ENCODE measurements at places on chromosomes 2 and 18.

DNA sequence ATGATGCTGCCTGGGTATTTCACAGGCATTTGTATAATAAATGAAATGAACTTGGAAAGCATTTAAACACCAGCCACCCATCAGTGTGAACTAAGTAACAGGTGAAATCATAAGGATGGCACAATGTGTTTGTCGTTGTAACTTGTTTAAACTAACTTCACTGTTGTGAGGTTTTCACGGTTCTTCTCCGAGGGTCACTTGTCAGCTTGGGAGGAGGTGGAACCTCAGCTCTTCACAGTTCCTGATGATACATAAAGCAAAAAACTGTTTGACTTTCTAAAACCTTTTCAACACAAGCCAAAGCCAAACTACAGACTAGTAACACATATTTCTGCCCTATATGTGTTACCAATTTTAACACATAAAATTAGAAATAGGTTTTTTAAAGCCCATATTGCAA lies 13.1 kb downstream of the TMEM18 start:
- no peak for DNase-seq

DNA sequence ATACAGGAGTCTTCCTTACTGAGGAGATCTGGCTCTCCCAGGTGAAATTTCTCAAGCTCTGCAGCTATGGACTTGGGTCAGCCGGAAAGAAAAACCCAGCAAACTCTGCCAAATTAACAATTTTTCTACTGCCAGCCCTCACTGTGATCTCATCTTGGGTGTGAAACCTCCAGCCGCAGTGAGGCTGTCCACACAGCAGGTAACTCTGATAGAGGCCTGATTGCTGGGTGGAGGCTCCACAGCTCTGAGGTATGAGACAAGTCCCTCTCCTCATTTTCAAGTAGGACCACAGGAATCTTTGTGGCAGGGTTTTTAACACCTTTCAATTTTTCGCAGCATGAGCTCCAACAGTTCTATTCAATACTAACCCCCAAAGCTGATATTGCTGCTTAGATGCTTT lies 430.6 kb upstream of the RAB6C start:
- DNase-seq, result no peak

DNA sequence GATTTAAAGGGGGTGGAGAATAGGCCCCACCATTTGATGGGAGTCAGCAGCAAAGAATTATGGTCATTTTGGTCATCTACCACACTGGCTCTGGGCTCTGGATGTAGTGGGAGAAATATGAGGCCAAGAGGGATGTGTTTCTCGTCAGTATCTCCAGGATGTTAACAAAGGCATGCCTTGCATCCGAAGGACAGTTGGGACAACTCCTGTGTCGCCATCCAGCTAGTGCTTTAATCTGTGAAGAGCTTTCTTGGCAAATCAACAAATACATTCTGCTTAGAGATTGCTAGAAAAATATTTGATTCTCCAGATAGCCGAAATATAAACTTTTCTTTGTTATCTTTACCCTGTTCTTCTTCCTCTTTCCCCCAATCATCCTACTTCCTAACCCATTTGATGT lies 287.1 kb upstream of the TNP1 start:
- no peak for DNase-seq

DNA sequence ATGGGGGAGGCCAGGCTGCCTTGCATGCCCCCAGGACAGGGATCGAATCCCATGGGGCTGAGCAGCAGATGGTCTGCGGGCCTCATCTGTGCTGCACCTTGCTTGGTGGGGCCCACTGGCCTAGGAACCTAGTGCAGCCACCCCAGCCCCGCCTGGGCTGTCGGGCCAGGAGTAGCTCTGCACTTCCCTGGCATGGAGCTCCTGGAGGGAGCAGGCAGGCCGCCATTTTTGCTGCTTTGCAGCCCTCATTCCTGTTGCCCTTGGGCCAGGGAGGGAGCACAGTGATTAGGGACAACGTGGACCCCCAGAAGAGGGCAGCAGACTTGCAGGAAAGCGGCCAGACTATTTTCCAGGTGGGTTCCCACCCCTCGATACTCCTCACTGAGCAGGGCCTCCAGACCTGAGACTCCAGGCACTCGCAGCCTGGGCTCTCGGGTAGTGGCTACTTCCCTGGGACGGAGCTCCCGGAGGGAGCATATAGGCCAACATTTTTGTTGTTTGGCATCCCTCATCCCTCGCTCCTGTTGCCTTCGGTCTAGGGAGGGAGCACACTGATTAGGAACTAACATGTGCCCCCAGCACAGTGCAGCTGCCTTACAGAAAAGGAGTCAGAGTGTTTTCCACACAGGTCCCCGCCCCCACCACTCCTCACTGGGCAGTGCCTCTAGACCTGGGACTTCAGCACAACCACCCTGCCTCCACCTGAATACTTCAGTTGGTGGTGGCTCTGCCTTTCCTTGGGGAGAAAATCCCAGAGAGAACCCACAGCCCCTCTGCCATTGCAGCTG lies 99.5 kb downstream of the MAIP1 start:
- peak; percentile 83 for DNase-seq

GRCh38 chr2:237264480-237265219 lies 149.3 kb downstream of the COL6A3 start:
- DNase-seq, result no peak

DNA sequence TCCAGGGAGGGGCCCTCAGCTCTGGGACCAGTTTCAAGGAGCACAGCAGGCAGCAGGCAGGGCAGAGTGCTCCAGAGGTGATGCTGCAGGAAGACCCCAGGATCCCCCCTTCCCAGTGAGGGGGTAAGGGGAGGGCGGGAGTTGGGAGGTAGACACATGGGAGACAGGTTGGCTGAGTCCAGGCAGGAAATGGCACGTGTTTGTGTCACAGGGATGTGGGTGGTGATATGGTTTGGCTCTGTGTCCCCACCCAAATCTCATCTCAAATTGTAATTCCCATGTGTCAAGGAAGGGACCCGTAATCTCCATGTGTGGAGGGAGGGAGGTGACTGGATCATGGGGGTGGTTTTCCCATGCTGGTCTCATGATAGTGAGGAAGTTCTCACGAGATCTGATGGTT lies 25.2 kb upstream of the OTOS start:
- DNase-seq, result no peak
